ENCODE measurements at places on chromosomes 3 and 15.

GRCh38 chr3:57756528-57757401, 656 bp downstream of the SLMAP start:
- peak; percentile 61 for DNase-seq

DNA sequence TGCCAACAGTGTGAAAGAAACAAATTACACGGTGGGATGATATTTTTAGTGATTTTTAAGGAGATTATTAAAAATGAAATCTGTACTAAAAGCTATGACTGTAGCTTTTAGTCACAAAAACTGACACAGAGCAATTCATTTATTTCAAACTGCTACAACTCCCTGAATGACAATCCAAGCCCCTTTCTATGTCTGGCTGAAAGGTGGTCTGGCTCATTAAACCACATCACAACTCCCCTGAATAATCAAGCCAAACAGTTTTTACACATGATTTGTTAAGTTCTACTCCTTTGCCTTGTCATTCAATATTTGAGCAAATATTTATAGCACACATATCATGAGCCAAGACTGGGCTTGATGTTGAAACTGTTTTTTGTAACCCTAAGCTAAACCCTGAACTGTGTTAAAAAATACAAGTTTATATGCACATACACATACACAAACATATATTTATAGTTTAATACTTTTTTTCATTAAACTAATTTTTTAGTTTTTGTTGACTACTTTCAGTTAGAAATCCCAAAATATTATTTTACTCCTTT, 125.5 kb downstream of the RBMS3 start:
- no peak for DNase-seq

DNA sequence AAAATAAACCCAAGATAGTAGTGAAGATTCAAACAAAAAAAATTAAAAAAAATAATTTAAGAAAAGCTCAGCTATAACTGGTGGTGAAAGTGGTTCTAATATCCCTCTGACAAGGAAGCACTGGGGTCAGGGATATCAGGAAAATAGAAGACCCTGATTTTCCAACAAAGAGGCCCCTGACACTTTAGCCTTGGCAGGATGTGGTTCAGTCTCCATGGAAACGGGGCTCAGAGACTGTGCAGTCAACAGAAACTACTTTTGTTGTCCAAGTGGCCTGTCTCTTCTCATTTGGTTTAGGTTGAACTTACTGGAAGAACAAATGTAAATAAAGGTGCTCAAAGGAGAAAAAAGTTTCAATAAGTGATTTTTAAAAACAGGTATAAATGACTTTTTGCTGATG, 27.2 kb downstream of the INTS14 start:
- peak; percentile 60 for DNase-seq

DNA sequence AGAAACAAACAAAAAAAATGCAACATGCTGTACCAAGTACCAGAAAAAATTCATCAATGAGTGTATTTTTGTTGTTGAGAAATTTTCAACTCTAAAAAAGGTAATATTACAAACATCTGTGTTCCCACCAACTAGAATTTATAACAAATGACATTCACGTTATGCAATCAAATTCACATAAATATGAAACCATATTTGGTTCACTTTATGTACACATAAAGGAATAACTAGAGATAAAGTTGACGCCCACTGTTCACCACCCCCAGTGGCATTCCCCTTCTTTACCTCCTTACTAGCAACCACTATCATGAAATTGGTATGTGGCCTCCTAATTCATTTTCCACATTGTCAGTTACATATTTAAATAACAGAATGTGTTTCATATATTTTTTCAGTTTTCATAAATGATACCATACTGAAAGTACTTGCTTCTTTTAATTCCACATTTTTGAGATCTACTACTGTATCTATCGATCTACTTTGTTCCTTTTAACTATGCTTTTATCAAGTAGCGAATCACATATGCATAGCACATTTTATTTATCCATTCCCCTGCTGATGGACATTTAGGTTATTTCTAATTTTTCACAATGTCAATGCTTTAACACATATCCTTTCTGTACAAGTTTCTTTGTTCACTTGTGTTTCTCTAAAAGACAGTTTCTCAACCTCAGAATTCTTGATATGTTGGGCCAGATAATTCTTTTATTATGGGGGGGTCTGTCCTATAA, 34.5 kb downstream of the TBC1D5 start:
- no peak for DNase-seq

- no peak for DNase-seq
Measured at GRCh38 chr3:146517684-146518435, 26.5 kb downstream of the PLSCR1 start.

DNA sequence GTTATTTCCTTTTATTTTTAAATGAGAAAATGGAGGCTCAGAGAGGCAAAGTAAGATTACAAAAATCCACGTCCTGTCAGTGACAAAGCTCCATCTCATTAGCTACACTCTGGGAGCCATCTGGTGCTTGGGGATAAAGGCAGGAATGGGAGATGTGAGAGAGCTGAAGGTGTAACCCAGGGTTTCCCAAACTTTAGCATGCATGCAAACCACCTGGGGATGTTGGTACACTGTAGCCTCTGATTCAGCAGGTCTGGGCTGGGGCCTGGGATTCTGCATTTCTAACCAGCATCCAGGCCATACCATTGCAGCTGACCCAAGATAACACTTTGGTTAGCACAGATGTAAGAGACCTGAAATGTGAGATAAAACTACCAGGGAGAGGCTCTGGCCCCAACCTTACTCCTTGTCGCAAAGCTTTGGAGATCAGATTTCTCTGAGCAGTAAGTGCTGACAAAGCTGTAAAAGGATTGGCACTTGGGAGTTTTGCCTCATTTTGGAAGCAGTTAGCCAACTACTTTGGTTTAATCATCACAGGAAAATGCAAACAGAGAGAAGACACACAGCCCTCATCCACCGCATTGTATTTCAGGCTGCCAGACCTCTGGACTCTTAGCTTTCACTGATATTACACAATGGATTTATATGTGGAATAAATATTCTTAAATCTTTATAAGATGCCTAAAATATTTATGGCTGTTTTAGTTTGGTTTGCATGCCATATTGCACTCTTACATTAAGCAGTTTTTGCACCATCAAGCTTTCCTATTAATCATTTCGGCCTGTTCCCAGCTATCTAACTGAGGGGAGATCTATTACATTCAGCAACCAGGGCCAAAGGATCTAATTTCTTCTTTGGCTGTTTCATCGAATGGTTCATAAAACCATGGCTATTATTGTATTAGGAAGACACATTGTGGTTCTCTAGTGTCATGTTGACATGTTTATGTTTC, 263.0 kb downstream of the EBLN2 start:
- DNase-seq: no peak
